AG09309 (cell line): ENCODE measurements at places on chromosomes 11 and 22.
A peak's percentile ranks its signal among the peaks of the same experiment; 100 is the strongest.

- DNase-seq = peak; percentile 95
These were observed 26.8 kb downstream of the TPCN2 start for GRCh38 chr11:69075421-69076128.

DNA sequence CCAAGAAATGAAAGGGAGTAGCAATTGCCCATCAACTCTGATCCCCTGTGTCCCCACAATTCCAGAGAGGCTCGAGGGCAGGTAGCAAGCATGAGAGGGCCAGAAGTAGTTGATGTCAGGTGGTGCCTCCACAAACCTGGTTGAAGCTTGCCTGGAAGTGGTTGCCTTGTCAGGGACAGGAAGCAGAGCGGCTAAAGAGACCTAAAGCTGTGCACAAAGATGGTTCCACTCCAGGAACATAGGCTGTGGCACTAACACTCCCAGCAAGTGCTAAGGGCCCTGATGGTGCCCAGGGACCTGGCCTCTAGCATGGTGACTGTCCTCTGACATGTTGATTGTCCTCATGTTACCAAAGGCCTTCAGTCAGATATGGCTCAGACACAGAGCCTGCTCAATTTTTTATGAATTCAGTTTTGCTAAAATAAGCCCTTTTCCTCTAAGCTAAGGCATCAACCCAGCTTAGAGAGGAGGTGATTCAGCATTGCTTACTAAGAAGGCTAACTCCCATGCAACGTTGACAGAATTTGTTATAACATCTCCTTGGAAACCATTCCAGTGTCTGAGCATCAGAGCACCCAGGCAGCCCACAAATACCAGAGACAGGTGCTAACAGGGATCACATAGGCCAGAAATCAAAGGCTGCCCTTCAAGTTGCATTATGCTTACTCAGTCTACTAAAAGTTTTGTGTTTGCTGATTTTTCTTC is 196.3 kb upstream of the ARHGAP20 start:
- peak; percentile 59 for DNase-seq

DNA sequence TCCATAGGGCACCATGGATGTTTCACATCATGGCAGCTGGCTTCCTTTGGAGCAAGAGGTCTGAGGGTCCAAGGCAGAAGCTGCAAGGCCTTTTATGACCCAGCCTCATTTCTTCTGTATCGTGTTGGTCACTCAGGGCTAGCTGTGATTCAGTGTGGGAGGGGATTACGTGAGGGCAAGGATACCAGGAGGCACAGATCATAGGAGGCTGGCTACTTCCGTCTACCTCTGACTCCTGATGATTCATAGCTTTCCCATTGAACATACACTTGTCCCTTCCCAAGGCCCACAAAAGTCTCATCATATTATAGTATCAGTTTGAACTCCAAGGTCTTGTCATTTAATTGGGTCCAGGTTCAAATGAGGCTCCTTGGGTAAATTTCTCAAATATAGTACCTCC is 135.3 kb upstream of the ZBED5 start:
- DNase-seq = no peak

- no peak for DNase-seq
These were observed 2.3 kb downstream of the SIK2 start for GRCh38 chr11:111604392-111605009.

DNA sequence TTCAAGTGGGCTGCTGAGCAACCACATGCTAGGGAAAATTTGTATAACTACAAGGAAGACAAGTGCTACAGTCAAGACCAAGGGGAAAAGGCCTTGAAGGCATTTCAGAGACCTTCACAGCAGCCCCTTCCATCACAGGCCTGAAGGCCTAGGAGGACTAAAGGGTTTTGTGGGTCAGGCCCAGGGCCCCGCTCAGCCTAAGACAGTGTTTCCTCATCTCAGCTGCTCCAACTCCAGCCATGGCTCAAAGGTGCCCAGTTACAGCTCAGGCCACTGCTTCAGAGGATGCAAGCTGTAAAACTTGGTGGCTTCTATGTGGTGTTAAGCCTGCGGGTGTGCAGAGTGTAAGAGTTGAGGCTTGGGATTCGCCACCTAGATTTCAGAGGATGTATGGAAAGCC is 260.5 kb downstream of the NXPE2 start:
- no peak for DNase-seq

- no peak for DNase-seq
These were observed 6.2 kb downstream of the TEAD1 start for GRCh38 chr11:12680246-12680939.

DNA sequence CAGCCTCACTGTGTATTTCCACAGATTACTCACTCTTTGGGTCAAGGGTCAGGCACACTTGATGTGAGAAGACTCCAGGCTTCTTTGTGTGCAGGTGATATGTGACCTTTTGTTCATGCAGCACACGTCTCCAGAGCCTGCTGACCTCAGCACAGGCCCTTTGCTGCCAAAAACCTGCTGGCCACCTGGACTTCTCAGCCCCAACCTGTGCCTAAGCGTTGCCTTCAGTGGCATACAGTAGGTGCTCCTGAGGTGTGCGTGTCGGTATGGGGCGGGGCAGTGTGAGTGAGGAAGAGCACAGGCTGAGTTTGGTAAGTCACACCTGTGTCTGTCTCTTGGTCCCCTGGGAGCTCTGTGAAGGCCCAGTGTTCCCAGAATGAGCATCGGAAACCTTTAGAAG is 58.1 kb downstream of the WNT11 start:
- DNase-seq = no peak

DNA sequence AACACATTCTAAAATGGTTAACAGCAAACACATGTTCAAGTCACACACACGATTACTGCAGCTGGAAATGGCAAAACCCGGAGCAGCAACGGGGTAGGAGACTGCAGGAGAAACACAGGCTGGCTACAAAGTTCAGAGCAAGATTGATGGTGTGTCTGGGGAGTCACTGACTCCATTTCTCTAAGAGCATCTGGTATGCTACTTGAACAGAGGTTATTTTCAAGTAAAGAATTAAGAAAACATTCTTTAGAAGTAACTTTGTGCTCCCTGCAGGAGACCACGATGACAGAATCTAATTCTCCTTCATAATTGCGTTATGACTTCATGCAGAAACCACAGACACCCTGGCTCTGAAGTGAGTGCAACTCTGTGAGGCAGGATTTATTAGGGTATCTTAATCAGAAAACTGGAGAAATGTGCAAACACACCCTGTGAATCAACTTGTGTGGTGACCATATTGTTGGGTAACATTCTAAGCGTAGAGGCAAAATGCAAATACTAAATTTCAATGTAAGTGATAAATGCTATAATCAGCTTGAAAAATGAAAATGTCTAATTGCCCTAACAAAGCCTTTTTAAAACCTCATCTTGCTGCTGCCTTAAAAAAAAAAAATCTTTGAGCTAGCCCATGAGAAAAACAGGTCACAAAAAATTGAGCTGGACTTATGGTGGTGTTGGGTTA is 303.0 kb downstream of the CADM1 start:
- DNase-seq = peak; percentile 82

DNA sequence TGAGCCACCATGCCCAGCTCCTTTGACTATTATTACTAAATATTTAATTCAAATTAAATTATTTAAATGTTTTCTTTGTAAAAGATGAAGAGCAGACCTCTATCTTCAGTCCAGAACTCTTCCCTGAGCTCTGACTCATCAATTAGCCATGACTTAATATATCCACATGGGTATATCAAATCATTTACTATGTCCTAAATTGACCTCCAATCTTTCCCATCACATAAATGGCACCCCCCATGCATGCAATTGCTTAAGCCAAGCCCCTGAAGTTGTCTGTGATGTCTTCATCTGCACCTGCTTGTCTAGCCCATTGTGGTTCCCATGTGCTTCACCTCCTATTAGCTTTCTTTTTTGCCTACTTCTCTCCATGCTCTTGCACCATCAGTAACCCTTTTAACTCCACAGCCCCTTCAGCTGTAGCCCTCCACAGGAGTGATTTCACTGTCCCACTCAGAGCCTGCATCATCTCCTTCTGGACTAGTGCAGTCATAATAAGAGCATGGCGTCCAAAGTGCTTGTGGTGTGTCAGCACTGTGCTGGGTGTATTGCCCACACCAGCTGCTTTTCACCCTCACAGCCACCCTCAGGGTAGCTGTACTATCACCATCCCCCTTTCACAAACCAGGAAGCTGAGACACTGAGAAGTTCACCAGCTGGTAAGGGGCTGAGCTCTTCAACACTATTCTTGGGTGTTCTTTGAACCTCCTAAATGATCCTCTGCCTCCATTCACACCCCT is 11.8 kb upstream of the THY1 start:
- DNase-seq = no peak

DNA sequence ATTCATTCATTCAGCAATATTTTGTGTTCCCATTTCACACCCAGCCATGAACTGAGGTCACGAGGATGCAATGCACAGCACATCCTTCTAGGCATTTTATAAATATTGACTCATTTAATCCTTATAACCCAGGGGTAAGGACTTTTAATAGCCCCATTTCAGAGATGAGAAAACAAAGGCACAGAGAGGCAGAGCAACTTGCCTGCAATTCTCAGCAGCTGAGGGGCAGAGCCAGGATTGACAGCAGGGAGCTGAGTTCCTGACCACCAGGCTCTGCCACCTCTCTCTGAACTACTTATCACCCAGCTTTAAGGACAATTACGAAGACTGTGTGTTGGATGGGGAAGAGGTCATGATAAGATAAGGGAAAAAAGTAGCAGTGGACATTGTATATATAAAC is 12.8 kb upstream of the FGF3 start:
- no peak for DNase-seq

DNA sequence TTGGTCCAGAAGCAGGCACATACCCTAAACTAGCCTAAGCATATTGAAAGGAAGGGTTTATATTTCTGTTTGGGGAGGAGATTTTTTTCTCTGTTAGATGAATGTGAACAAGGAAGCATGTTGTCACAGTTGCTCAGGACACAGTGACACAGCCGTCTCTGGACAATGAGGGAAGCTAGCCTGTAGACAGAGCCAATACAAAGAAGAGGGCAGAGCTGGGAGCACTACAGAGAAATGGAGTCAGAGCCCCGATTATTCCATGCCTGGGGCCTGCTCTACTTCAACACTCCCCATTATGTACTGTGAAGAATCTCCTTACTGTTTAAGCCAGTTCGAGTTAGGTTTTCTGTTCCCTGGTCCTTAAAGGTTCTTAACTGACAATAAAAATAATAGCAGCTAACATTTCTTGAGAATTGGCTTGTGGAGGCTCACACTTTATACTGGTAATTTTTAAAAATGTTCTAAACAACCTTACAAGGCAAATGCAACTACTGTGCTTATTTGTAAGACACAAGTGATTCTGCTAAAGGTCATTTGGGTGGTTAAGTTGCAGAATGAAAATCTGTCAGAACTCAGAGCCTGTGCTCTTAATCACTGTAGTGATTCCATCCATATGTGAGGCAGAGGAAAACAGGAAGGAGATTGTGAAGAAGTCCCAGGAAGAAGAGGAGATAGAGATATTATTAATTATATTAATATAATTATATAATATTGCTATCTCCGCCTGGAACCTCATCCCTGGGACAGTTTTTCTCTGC is 58.8 kb upstream of the RRAS2 start:
- no peak for DNase-seq

GRCh38 chr11:20875889-20876288 is 206.5 kb downstream of the NELL1 start:
- DNase-seq = no peak

DNA sequence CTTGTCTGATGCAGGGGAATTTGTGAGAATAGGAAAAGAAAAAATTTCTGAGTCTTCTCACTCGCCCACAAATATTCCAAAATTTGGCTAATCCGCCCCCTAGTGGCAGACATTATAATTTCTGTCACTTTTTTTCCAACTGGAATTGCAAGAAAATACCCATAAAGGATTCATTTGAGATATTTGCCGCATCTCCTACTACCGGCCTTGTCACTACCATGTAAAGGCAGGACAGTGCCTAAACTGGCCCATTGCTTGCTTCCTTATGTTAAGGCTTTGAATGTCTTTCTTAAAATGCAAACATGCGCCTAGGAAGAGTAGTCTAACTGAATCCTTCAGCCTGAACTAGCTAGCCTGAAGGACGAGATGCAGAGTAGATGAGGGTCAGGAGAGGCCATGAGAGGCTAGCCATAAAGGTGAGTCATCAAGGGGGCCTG is 9.3 kb upstream of the CEP295 start:
- no peak for DNase-seq

- no peak for DNase-seq
These were observed 12.3 kb downstream of the LUZP2 start for GRCh38 chr11:24509114-24509513.

DNA sequence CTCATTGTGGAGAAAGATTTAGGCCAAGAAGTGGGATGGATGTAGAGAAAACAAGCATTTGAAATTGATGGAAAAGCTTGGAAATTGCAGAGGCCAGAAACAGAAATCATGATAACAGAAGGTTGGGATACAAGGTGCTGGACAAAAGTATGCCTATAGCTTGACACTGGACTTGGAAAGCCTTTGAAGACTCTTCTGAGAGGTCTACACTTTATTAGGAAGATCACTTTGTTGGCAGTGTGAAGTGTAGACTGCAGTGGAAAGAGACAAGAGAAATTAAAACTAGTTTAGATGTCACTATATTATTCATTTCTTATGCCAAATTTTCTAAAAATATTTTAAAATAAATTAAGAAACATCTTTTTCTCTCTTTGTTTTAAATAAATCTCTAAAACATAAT is 59.1 kb downstream of the KIF18A start:
- no peak for DNase-seq

DNA sequence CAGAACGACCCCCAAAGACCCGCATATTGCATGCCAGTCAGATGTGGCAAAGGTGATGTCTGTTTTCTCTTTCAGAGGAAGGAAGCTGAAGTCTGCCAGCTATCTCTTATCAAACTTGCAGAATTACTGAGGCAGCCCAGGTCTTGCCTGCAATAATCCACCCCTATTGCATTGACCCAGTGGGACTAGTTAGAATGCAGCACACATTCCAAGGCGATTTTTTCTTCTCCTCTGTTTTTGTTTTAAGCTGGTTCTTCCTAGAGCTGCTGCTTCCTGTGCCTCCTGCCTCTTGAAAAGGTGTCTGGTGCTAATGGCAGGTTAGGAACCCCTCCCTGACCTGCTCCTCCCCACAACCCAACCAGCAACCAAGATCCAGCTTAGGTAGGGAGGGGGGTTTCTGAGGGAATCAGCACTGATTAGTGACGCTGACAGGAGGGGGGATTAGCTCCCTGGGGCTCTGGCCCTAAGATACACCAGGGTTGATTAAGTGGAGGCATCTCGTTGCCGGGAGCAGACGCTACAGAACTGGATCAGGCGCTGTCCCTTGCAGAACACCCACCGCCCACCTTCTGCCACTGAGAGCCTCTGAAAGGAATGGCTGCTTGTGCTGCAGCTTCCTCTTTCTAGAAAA is 2.8 kb downstream of the NTM start:
- DNase-seq = no peak

DNA sequence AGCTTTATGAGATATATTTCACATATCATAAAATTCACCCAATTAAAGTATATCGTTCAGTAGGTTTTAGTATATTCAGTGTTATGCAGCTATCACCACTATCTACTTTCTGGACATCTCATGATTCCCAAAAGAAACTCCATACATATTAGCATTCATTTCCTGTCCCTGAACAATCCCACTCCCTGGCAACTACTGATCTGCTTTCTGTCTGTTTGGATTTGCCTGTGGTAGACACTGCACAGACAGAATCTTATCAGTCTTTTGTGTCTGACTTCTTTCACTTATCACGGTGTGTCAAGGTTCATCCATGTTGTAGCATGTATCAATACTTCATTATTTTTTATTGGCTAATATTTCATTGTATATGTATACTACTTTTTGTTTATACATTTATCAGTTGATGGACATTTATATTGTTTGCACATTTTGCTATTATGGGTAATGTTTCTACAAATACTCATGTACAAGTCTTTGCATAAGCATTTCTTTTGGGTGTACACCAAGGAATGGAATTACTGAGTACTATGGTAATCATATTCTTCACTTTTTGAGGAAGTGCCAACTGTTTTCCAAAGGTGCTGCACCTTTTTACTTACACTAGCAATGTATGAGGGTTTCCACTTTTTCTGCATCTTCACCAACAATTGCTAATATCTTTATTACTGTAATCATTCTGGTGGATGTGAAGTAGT is 373.9 kb downstream of the AASDHPPT start:
- DNase-seq = no peak
